ENCODE measurements at places on chromosomes 4 and X.

DNA sequence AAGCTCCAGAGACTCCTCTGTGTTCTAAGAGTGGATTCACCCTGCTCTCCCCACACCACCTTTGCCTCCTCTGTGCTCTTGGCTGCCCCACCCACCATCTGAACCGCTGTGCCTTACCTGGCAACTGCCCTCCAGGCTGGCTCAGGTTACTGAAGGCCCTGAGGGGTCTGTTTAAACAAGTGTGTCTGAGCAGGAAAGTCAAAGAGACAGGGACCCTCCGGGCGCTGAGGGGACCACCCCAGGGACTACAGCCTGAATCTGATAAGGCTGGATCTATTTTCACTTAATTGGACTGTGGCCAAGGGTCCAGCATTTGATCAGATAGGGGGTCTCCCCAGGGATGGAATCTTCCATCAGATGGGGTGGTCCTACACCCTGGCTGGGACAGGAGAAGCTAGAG lies 10.4 kb upstream of the MSX1 start:
- DNase-seq, result peak; percentile 7

DNA sequence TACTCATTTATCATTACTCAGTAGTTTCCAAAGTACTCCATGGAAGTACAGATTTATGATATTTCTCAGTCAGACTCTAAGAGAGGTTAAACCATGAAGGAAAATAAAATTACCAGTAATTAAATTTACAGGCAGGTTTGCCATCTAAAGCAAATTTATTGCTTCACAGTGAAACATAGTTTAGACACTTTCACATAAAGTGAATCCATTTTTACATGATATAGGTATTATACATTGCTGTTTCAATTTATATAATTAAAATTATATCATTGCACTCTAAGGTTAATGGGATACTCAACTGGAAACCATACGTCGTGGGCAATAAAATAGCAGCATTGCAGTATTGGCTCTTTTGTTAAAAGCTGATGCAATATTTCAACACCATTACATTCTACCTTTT lies 202.8 kb downstream of the SLIT2 start:
- DNase-seq, result no peak

GRCh38 chr4:124234771-124235170 lies 477.8 kb downstream of the ANKRD50 start:
- DNase-seq, result no peak

DNA sequence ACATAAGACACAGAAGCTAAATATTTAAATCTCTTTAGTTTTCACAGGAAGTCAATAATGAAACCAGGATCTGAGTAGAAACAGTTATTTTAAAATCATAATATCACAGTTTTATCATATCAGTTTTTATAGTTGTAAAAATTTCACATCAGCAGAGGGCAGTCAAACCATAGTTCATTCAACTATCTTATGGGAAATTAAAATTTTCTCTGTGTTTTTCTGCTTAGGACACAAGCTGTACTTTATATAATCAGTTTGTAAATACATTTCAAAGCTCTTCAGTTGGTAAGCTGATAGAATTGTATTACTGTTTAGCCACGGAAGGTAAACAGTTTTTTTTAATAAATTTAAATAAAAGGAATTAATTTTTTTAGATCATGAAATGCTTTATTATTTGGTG lies 204.8 kb upstream of the NUDT6 start:
- no peak for DNase-seq

GRCh38 chr4:105282489-105282888 lies 135.8 kb downstream of the TET2 start:
- DNase-seq, result no peak

GRCh38 chr4:162406637-162407365 lies 243.0 kb upstream of the FSTL5 start:
- DNase-seq, result no peak

- no peak for DNase-seq
Measured at GRCh38 chr4:107094976-107095375, 58.9 kb upstream of the DKK2 start.

DNA sequence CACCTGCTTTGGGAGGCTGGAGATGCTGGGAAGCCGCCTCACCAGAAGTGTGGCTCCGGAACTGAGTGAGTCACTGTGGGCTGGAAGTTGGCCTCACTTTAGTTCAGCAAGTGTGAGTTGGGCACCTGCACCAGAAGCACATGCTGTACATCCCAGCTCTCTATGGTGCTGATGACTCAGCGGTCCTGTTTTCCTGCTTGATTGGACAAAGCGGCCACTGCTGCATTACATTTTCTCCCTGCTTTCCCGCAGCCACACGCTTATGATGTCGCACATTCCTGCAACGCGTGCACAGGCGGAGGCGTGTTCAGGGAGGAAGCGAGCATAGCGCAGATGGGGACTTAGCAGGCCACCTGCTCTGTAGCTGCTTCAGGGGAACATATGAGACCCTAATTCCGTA lies 26.7 kb upstream of the CLDN34 start:
- peak; percentile 23 for DNase-seq

- no peak for DNase-seq
Measured at GRCh38 chrX:70128071-70128470, 5.2 kb upstream of the IGBP1 start.

DNA sequence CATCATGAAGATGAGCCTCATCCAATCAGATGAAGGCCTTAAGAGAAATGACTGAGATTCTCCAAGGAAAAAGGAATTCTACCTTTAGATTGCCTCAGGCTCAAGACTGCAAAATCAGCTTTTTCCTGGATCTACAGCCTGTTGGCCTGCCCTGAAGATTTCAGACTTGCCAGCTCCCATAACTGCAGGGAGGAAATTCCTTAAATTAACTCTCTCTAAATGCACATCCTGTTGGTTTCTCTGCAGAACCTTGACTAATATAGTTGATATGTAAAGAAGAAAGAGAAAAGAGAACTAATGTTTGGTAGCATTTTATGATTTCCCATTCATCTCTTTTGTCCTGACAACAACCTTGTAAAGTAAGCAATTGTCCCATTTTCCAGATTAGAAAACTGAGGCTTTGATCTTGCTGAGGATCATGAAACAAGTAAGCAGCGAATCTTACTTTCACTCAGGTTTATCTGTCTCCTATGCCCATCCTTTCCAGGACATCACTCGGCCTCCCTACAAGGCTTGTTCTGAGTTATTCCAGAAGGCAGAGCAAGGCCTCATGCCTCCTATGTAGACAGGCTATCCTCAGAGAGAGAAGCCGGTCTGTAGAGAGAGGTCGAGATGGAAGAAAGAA lies 115.0 kb upstream of the LDB2 start:
- DNase-seq, result peak; percentile 33

- no peak for DNase-seq
Measured at GRCh38 chr4:147192679-147193078, 247.0 kb upstream of the TTC29 start.
